Glomerular endothelial cell (primary cell): ENCODE measurements at places on chromosomes 2 and 18. TPM values are rescaled to one million over a fixed set of nuclear protein-coding genes. Genes with fewer than 3 reads are reported as not detected.

DNA sequence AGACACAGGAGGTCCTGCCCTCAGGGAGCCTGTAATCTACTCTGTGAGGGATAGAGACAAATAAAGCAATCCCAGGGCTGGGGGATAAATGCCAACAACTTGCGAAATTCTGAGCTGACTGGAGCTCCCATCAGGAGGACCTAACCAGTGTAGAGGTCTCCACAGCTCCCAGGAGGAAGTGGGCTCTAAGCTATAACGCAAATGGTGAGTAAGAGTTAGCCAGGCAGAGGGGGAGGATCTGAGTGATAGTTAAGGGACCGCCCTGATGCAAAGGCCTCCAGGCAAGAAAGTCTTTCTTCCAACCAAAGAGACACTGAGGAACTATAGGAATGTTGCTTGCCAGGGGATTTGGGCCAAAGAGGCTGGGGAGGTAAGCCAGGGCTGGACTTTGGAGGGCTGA, 16.0 kb upstream of the ZNF532 start:
- DNase-seq: no peak

- DNase-seq: no peak
Observed at GRCh38 chr2:237213315-237214022, 127.8 kb downstream of the COPS8 start.

- DNase-seq: no peak
Observed at GRCh38 chr18:36132756-36133155, 3.1 kb downstream of the ELP2 start.

DNA sequence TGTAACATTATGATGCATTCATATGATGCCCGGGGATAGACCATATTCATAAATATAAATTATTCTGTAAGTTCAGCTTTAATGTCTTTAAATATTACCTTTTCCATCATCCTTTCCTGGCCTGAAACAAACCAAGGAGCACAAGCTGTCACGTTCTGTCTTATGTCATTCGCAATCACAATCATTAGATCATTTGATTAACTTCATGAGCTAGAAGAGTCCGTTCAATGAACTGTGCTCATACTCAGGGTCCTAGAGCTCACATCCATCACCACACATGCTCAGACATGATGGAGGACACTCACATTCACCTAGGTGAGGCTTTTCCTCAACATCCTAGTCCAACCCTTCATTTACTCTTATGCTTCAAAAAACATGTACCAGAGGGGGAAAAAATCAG, 599.0 kb upstream of the ID2 start:
- DNase-seq: no peak

DNA sequence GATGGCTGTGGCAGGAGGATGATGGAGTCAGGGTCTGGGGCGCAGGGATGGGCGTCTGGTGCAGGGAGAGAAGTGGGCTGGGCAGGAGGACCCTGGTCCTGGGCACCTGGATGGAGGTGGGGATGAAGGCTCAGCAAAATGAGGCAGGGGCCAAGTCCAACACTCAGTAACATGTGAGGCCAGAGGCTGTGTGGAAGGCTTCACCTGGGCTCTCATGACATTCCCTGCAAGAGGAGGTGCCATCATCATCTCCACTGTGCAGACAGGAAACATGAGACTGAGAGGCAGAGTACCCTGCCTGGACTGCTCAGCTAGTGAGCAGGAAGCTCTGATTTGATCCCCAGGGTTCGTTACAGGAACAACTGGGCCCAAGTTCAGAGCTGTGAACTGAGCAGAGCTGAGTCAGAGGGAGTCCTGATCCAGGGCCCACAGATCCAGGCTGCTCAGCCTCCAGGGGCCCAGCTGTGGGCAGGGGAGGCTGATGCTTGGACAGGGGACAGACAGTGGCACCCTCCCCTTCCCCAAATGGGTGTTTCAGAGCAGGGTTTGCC, 36.9 kb downstream of the HJURP start:
- DNase-seq: no peak

DNA sequence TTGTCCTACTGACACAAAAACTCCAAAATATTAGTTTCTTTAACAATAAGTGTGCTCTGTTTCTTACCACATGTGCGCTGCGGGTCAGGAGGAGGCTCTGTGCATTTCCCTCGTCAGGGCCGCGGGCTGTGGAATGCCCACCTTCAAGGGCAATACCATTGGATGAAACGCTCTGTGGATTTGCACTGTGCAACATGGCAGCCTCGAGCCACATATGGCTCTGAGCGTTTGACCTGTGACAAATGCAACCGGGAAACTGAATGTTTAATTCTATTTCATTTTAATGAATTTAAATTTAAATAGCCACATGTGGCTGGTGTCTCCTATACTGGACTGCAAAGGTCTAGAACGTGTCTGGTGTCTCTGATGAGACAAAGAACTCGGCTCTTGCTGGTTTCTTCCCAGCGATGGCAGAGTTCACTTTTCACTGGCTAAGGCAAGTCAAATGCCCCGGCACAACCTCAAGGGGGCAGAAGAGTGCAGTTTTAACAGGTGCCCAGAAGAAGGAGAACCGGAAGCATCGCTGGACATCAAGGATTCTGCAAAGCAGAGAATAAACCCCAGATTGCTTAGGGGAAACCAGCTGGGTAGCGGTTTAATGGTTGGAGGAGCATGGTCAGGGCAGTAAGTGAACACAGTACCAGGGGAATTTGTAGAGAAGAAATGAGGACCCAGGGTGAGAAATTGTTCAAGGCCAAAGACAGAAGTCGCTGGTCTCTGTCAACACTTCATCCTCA, 37.0 kb upstream of the TMEM18 start:
- no peak for DNase-seq

DNA sequence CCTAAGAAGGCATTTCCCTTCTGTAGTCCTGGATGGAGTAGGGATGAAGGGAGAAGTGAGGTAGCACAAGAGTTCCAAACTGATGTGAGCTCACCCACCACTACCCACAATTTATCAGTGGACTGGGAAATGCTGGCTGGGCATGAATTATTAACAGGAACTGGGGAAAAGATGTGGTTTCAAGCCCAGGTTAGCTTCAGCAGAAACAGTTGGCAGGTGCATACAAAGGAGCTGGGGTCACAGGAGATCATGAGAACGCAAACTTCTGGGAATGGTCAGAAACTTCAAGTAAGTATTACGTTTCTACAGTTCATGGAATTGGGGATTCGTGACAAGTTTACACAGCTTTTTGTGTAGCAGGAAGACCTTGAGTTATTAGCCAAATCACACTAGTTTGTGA, 5.4 kb downstream of the CCDC141 start:
- no peak for DNase-seq

GRCh38 chr18:3103576-3103975, 90.6 kb upstream of the LPIN2 start:
- DNase-seq: no peak

GRCh38 chr2:229330952-229331351, 59.9 kb upstream of the PID1 start:
- DNase-seq: no peak

DNA sequence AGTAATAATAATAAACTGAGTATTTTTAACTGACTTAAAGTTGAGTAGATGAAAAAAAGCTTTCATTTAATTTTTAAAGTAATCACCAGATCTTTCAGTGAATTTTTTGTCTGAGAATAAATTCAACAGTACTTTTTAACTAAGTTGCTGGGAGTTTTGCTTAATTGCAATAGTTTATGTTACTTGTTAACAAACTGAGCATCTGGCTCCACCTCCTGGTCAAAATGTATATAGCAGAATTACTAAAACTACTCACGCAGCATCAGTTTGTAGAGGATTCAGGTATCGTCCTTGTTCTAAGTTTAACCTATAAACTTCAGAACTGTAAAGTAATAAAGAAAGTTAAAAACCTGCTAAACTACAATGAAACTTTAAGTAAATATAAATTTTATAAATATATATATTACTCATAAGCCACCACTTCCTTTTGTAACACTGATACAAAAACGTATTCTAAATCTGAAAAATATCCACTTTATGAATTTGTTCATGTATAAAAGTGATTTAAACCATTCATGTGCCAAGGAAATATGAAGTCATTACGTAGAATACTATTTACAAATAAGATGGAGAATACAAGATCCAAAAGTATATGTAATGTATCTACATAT, 21.3 kb downstream of the NOL10 start:
- peak; percentile 58 for DNase-seq

GRCh38 chr2:151673016-151673415, 61.3 kb downstream of the NEB start:
- DNase-seq: no peak

- no peak for DNase-seq
Observed at GRCh38 chr2:68447118-68447517, 20.0 kb downstream of the FBXO48 start.

- no peak for DNase-seq
Observed at GRCh38 chr18:4211111-4211837, 243.8 kb downstream of the DLGAP1 start.

- DNase-seq: no peak
Observed at GRCh38 chr18:78978349-78979055, 1.1 kb upstream of the SALL3 start.

DNA sequence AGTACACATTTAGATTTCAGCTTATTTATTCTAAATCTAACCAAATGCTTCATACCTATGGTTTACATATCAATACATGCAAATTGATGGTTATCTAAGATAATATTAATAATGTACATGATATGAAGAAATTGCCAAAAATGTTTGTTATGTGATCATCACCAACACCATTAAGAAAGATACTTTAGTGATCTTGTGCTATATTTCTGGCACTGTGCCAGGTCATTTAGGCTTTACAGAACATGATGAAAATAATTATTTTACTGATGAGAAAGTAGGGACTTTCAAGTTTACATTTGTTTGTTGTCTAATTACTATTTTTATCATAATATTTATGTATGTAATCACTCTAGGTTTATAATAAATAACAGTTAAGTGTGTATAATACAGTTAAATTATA, 158.3 kb downstream of the GULP1 start:
- DNase-seq: no peak

GRCh38 chr2:85723707-85724360, 29.7 kb downstream of the GNLY start:
- no peak for DNase-seq

DNA sequence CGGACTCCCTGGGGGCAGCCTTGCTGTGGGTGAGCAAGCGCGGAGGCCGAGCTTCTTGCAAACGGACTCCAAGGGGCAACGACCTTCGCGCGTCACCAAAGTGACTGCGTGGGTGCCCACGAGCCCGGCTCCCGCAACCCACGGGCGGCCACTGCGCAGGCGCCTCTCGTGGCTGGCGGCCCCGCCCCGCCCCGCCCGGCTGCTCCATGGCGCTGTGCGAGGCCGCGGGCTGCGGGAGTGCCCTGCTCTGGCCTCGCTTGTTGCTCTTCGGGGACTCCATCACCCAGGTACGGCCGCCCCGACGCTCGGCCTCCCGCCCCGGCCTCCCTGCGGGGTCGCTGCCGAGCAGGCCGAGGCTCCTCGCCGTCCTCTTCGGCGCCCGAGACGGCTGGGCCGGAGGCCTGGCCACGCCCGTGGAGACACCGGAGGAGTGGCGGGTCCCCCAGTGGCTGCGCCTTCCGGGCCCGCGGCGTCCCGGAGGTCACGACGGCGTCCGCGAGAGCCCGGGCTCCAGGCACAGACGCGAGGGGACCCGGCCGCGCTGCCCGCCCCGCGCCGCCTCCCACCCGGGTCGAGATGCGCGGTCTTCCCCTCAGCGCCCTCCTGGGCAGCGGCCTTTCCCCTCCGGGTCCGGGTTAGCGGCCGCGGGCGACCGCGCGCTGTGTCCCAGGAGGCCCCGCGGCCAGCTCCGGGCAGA, at the start of gene IAH1:
TSS of gene IAH1 (plus strand) at position 191 of the 697 bp plus-strand sequence. CDS start at position 207, 16 bp downstream.
- DNase-seq: no peak

GRCh38 chr18:8333961-8334360, 275.3 kb upstream of the RAB12 start:
- DNase-seq: no peak

- no peak for DNase-seq
Observed at GRCh38 chr2:173511942-173512341, 157.3 kb downstream of the CDCA7 start.

DNA sequence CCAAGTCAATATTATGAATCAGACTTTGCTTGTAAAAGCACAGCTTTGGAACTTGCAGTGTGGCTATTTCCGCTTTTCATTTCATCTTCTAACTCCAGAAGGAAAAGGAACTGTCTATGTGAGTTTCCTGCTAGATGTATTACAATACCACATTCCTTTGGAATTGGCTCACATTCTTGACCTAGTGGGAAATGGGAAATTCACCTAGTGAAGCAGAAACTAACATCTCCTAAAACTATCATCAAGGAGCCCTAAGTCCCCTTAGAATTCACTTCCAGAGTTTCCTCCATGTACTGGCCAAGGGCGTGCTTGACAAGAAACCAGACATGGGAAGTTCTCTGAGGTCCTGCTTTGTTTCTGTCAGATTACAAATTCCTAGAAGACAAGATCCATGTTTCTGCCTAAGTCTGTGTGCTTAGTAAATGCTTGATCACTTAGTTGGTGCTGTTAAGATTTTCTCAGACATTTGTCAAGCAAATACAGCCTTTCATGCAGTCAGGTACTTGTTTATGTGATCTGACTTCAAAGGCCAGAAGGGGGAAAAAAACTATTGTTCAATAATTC, 275.7 kb upstream of the FN1 start:
- peak; percentile 79 for DNase-seq

DNA sequence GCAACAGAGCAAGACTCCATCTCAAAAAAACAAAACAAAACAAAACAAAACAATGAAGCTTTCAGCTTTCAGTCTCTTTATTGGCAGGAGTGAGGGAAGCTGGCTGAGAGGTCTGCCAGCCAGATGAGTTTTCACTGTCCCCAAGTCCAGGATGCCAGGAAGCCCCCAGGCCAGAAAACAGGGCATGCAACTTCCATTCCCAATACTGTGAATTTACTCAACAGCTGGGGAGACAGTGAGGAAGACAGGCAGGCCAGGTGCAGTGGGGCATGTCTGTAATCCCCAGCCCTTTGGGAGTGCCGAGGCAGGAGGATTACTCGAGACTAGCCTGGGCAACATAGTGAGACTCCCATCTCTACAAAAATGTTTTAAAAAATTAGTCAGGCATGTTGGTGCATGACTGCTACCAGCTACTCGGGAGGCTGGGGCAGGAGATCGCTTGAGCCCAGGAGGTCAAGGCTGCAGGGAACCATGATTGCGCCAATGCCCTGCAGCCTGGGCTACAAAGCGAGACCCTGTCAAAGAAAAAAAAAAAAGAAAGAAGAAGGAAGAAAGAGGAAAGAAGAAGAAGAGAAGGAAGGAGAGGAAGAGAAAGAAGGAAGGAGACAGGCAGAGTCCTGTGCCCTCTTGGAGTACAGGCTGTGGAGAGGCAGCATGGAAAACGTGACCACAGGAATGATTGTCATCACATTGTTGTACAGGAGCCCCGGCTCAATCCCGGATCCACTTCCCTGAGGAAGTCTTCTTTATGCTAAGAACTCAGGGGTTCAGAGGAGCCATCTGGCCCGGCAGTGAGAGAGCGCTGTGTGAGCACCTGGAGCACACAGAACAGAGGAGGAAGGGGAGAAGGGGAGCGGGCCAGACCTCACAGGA, 29.2 kb upstream of the POMC start:
- DNase-seq: no peak

RNF152 gene
- 26.7 and 59.6 TPM in 2 replicates for total RNA-seq

MSGN1 gene
- not detected in 2 replicates for total RNA-seq

REG3G gene
- not detected in 2 replicates for total RNA-seq

CLEC4F gene
- 0.18 TPM in 1 of 2 replicates, not detected in the other for total RNA-seq

SULT1C2 gene
- not detected in 2 replicates for total RNA-seq

CNDP1 gene
- not detected in 2 replicates for total RNA-seq

OXER1 gene
- total RNA-seq: not detected in 2 replicates

MRO gene
- not detected in 2 replicates for total RNA-seq
